ENCODE measurements at places on chromosomes 7 and 10. TPM values are rescaled to one million over a fixed set of nuclear protein-coding genes. Genes with fewer than 3 reads are reported as not detected.

Gene SSC4D
- not detected for total RNA-seq

GRCh38 chr10:69303632-69304051 is 25.3 kb downstream of the HK1 start:
- DNase-seq: no peak
- H3K27ac ChIP-seq: no peak overlapping the region
- H3K4me1 ChIP-seq: no peaks in the 10 kb centered on the region
- no peaks in the 10 kb centered on the region for H3K27me3 ChIP-seq

GRCh38 chr10:30059209-30060107 is at the start of gene JCAD:
JCAD (minus strand) TSS chr10:30059586; CDS start chr10:30047812, 11,774 bp downstream.
- H3K27ac ChIP-seq: peak within 1 kb of the TSS; percentile 80
- peak; percentile 73 for DNase-seq

DNA sequence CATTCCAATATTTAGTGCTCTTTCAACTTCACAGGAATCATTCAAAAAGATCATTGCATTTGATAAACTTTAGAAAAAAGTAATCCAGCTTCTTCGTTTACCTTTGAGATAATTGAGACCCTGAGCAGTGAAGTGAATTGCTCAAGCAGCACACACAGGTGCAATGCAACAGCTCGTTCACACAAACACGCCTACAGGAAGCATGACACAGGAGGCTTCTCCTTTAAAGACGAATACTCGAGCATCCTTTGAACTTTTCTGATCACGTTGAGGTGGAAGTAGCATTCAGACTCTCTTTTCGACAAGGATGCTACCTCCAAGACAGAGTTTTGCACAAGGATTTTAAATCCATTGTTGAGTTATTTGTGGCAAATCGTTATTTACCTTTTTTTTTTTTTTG is 18.0 kb upstream of the RSU1 start:
- DNase-seq: no peak
- H3K4me1 ChIP-seq: peaks cover 13% of the 10 kb centered on the region
- H3K27ac ChIP-seq: no peak overlapping the region
- H3K4me3 ChIP-seq: no peak overlapping the region

GRCh38 chr10:30055226-30055662 is 4.1 kb downstream of the JCAD start:
- peak overlapping the region; percentile 91 for H3K27ac ChIP-seq
- peaks cover 22% of the 10 kb centered on the region for H3K27me3 ChIP-seq
- H3K4me3 ChIP-seq: no peak overlapping the region
- peaks cover 16% of the 10 kb centered on the region for H3K4me1 ChIP-seq
- H3K36me3 ChIP-seq: no peaks in the 10 kb centered on the region

GRCh38 chr7:26197153-26198115 is 3.1 kb downstream of the HNRNPA2B1 start:
- no peaks in the 10 kb centered on the region for H3K27me3 ChIP-seq
- H3K4me1 ChIP-seq: peaks cover 41% of the 10 kb centered on the region
- H3K36me3 ChIP-seq: no peaks in the 10 kb centered on the region
- peak overlapping the region; percentile 78 for H3K4me3 ChIP-seq
- DNase-seq: no peak

GRCh38 chr10:101660256-101660655 is 34.7 kb downstream of the FBXW4 start:
- no peaks in the 10 kb centered on the region for H3K36me3 ChIP-seq
- H3K4me3 ChIP-seq: no peak overlapping the region
- no peak for DNase-seq
- no peak overlapping the region for H3K27ac ChIP-seq

DNA sequence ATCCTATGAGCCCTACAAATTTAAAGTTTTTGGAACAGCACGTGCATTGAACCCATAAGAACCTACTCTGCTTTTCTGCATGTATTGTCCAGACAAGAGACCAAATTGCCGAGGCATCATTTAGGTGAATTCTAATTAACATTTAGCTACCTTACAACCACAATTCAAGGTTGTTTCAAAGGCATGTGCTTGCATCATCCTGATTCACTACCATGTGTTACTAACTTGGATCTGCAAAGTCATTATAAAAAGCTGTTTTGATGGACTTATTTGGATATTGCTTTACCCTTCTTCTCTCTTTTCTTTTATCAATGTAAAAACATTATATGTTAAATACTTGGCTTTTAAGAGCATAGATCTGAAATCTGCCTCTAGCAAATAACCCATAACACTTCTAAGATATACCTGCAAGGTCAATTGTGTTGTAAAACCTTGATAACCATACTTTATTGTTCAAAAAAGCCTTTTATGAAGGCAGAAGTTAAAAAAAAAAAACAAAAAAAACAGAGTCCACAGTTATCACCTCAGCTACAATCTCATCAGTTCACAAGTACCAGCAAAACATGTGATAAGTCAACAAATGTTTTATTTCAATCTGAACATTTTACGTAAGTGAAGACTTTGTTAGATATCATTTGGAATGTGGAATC is 51.9 kb downstream of the CFTR start:
- peak overlapping the region; percentile 59 for H3K27ac ChIP-seq
- no peaks in the 10 kb centered on the region for H3K36me3 ChIP-seq
- H3K27me3 ChIP-seq: no peaks in the 10 kb centered on the region
- H3K4me1 ChIP-seq: peaks cover 43% of the 10 kb centered on the region

All from transverse colon (tissue), 4 donors.